ENCODE measurements at places on chromosomes 6 and 20.

GRCh38 chr6:125393449-125393858 lies 91.7 kb upstream of the HDDC2 start:
- DNase-seq = no peak

GRCh38 chr6:8054276-8054675 lies 9.9 kb downstream of the BLOC1S5 start:
- DNase-seq = no peak

GRCh38 chr6:11890849-11891248 lies 112.2 kb upstream of the ADTRP start:
- DNase-seq = no peak

- no peak for DNase-seq
Observed at GRCh38 chr6:157221817-157222175, 101.5 kb downstream of the TMEM242 start.

DNA sequence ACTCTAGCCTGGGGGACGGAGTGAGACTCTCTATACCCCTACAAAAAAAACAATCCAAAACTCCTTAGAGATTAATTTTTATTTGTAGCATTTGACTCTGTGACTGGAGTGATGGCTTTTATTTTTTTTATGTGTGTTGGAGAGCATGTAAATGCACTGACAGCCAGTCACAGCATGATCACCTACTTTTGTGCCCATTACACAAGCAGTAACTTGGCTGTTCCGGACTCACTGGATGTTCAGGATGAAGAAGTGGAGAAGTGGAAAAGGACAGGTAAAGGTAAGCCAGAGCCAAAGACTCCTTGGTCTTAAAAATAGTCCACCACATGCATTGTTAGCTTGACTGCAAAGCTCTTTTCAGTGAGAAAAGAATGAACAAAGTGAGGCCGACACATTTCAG lies 222.6 kb downstream of the FOXC1 start:
- DNase-seq = no peak

DNA sequence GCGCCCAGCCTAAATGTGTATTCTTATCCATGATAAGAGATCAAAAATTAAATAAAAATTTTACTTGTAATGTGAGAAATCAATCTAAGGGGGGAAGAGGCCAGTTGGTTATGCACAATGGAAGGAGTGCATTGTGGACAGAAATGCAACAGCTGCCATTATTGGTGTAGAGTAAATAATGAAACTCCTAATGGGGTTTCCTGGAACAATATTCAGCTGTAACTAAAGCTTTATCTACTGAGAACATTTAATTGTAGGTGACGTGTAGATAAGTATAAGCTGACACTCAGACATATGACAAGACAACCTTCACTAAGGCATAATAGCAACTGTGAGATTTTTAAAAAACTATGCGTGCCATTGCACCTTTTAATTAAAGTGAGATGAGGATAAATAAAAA lies 71.4 kb downstream of the CEP57L1 start:
- DNase-seq = no peak

GRCh38 chr20:32585011-32585585 lies at the start of gene NOL4L:
NOL4L (minus strand) TSS chr20:32585333; CDS start chr20:32584890, 443 bp downstream.
- no peak for DNase-seq

DNA sequence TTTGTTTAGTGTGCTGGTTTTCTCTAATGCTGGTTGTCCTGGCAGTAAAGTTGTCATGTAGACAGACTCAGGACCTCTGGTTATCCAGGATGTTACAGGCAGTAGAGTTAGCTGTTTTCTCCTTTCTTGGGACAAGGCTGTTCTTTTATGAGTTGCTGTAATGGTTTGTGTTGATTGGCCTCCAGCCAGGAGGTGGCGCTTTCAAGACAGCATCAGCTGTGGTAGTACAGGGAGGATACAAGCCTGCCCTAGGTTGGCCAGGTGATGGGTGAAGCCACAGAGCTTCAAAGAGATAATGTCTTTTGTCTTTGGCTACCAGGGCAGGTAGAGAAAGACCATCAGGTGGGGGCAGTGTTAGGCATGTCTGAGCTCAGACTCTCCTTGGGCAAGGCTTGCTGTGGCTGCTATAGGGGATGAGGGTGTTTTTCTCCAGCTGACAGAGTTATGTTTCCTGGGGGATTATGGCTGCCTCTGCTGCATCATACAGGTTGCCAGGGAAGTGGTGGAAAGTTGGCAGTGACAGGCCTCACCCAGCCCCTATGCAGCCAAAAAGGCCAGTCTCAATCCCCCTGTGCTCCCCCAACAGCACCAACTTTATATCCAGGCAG lies 127.2 kb upstream of the TAB2 start:
- no peak for DNase-seq

DNA sequence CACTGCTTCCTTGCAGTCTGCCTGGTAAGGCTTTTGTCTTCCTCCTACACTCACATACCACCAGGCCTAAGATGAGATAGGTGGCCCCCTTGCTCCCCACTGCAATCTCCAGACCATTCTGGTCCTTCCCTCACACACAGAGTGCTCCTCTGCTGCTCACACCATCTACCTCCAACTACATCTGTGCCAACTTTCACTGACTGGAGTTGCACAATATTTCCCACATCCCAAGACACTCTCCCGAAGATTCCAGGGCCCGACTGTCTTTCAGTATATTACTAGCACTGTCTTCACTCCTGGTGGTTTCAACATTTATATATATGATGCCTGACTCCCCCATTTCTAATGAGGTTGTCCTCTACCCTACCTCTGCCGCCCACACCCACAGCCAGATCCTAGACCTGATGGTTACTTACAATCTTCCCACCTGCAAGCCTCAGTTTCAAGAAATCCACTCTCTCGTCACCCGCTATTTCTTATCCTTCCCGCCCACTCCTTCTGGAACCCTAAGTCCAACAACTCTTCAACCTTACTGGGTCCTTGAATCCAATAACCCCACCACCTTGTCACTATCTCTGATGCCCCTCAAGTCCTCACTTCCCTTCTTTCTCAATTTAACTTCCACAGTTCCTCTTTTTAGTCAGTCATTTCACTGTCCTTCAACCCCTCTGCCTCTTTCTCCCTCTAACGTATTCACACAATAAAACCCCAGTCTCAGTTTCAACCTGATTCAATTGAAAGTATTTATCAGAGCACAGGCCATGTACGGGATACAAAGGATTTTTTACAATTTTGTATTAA lies 21.6 kb downstream of the RALGAPA2 start:
- no peak for DNase-seq

- DNase-seq = no peak
Observed at GRCh38 chr20:504632-505075, 38.9 kb downstream of the CSNK2A1 start.
